Fibroblast of skin of scalp (primary cell): ENCODE measurements at places on chromosomes 6 and 20.

DNA sequence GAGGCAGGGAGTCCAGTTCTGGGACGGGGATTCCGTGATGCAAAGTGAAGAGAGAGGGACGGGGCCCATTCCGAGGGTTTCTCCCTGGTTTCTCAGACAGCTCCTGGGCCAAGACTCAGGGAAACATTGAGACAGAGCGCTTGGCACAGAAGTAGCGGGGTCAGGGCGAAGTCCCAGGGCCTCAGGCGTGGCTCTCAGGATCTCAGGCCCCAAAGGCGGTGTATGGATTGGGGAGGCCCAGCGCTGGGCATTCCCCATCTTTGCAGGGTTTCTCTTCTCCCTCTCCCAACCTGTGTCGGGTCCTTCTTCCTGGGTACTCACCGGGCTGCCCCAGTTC, 35.9 kb upstream of the HLA-G start:
- DNase-seq: no peak

- DNase-seq: peak; percentile 59
Observed at GRCh38 chr20:49880177-49880576, 35.2 kb downstream of the SPATA2 start.

DNA sequence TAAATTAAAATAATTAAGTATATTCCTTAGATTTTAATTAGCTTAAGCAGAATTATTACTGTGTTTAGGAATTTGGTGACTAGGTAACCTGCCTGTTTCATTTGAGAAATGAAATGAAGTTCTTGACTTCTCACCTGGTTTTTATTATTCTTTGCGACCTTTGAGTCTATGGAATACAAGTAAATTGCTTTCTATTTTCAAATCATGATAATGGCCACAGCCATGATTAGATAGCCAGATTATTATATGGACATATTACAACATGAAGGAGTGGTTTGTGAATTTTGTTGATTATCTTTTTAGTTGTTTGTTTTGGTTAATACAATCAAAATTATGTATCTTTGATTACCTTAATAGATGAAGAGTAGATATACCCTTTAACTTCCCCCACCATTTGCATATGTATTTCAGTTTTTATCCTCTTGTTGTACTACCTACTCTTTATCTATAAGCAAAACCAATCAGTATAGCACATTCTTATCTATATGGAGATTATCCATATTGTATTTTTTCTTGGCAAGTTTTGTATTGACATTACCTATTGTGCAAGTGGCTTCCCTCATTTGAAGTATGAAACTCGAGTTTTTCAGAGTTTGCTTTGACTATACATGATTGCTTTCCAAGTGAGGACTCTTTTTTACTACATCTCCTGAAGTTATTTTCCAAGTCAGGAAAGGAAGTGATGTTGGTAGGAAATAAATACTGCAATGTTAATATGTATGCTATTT, 47.9 kb downstream of the CD2AP start:
- DNase-seq: no peak

DNA sequence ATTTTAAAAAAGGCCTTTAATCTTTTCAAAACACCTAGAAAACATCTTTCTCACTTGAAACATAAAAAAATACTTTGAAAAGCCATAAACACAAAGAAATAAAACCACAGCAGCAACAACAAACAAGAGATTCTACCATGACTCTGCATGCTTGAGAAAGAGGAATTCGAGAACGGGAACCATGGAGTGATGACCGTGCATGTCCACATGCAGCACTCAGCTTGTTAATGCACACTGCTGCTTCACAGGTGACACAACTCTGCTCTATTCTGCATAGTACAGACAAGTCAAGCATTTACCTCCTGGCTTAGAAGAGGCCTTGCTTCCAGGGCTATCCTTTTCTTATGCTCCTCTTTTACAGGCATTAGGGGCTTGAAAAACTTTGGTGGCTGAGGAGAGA, 64.9 kb upstream of the NUP153 start:
- no peak for DNase-seq

DNA sequence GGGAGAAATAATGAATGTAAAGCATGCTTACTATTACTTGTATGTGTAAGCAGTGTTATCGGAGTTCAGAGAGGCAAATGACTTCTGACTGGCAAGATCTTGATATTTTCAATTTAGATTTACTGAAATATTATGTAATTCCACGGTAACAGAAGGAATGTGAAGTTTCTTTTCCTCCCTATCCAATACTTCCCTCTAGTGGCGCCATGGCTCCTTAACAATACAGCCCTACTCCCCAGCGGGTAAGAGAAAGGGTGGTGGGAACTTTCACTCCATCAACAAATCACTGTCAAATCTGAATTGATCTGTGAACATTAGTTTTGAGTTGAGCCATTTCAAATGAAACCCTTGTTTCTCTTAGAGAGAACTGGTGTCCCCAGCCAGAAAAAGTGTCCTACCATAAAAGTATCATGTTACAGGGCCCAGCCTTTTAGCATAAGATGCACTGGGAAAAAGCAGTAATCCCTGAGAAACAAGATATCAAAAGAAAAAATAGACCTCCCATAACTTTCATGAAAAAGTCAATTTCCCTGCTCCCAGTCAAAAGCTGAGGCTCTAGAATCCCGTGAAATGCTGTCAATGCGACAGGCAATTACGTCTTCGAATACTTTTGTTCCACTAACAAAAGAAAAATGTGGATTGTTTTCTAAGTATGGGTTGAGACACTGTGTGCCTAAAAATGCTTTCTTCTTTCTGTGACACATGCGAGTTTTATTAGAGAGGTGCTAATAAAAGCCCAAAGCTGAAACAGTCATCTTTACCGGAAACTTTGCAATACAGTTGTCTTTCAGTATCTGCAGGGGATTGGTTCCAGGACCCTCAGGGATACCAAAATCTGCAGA, 12.9 kb downstream of the COX7A2 start:
- DNase-seq: peak; percentile 78

GRCh38 chr20:37839432-37839827, 63.5 kb upstream of the VSTM2L start:
- DNase-seq: no peak

DNA sequence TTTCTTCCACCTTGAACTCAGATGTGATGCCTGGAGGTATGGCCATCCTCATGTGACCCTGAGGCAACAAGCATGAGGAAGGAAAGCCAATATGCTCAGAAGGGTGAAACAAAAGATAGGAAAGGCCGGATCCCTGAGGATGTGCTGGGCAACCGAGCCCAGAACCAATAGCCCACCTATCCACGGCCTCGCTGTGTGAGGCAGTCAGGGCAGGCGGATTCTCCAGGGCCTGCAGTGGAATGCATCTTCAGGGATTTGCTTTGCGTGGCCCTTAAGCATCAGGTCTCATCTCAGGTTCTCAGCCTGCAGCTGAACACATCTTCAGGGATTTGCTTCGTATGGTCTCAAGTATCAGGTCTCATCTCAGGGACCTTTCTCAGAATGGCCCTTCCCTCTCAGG, 139.8 kb downstream of the ANKRD60 start:
- no peak for DNase-seq

DNA sequence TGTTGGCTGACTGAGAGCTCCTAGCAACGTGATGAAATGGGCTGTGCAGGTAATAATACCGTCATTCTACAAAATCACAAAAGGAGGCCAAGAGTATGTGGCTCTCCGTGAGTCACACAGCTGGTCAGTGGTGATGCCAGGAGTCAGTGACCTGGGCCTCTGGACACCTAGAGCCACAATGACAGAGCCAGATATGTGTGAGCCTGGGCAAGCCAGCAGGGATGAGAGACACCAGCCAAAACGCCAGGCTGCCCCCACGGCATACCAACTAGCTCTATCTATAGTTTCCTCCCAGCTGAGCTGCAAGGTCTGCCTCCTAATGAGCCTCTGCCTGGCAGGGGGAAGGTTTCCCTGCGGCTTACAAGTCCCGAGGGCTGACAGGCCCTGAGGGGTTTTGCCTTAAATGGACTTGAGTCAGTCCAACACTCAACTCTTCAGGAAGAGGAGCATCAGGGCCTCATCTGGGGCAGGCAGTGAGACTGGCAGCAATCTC, 70.0 kb downstream of the CPNE5 start:
- peak; percentile 72 for DNase-seq

- no peak for DNase-seq
Observed at GRCh38 chr20:19851861-19852260, 93.8 kb downstream of the RIN2 start.

DNA sequence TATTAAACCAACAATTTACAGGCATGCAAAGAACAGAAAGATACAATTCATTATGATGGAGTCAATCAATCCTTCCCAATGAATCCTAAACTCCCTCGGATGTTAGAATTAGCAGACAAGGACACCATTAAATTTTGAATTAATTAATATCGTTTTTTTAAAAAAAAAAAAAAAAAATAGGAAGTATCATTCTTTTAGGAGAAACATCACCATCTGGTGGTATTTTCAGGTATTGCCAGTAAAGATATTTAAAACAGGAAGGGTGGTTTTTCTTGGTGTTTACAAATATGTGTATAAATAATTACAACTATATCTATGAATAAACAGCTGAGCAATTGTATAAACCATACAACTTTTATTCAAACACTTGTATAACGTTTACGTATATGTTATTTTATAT, 564.4 kb downstream of the HAO1 start:
- peak; percentile 19 for DNase-seq

DNA sequence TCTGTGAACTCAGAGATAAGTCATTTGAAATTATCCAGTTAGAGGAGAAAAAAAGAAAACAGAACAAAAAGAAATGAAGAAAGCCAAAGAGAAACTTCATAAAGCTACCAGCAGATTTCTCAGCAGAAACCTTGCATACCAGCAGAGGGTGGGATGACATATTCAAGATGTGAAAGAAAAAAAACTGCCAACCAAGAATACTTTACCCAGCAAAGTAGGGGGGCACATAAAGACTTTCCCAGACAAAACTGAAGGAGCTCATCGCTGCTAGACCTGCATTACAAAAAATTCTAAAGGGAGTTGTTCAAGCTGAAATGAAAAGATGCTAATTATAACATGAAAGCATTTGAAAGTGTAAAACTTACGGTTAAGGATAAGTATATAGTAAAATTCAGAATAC, 246.3 kb downstream of the FNDC1 start:
- DNase-seq: no peak

- no peak for DNase-seq
Observed at GRCh38 chr6:146957181-146958093, 246.8 kb upstream of the STXBP5 start.

GRCh38 chr6:139533573-139534471, 159.4 kb upstream of the CITED2 start:
- DNase-seq: peak; percentile 82

DNA sequence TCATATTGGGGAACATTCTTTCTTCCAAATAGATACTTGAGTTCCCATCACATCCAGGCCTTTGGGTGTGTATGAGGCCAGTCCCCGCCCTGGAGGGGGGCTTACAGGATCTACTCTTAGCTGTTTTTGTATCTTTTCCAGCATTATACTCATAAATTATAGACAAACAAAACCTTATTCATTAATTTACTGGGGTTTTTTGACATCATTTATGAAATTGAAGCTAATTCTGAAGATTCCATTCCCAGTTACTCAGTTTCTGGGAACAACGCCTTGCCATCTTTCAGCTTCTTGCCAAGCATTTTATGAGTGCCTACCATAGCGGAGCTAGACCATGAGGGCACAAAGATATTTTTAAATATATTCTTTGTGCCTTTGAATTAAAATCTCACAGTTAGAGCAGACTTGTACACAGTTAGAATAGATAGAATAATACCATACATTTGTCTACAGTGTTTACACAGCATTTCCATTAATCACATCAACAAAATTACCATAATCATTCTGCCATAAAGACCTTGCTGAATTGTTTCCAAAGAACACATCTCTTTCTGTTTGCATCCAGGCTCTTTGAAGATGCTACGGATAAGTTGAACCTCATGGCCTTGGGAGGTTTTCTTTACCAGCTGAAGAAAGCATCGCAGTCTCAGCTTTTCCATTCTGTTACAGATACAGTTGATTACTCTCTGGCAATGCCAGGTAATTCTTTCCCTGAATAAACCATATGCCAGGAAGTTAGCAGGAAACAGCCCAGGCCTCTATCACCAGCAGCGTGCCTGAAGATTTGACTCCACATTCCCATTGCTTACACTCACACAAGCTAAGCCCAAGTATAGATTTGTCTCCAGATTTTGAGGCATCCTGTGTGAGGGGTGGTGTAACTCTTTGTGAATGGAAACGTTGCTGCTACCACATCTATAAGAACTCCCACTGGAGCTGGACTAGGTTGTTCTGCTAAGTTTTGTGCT, 75.4 kb upstream of the PBOV1 start:
- DNase-seq: no peak

- DNase-seq: no peak
Observed at GRCh38 chr6:124970243-124970642, 8.0 kb downstream of the RNF217 start.

DNA sequence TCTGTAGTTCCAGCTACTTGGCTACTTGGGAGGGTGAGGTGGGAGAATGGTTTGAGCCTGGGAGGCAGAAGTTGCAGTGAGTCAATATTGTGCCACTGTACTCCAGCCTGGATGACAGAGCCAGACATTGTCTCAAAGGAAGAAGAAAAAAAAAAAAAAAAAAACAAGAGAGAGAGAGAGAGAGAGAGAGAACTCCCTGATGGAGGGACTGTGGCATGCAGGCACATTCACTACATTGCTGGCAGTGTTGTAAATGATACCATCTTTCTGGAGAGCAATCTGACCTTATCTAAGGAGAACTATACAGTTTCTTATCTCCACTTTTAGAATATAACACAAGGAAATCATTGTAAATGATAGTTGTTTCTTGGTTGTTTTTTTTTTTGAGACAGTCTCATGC, 85.1 kb downstream of the MDN1 start:
- DNase-seq: no peak

DNA sequence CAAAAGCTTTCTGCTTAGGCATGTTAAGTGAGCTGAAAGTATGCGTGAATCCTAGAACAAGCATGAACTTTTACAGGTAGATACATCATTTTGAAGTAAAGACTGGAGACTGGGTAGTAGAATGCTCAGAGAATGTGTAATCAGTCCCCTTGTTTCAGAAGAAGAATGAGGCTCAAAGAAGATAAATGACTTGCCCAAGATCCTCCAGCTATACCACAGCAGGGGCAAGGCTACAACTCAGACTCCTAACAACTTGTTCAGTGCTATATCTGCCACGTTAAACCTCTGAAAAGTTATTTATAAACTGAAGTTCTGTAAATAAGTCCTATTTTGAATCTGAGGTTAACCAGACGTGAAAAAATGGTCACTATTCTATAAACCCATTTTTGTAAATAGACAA, 2.9 kb downstream of the RIPOR2 start:
- no peak for DNase-seq

- DNase-seq: peak; percentile 86
Observed at GRCh38 chr6:26521600-26522391, 16.4 kb upstream of the HMGN4 start.

- DNase-seq: no peak
Observed at GRCh38 chr6:5121956-5122355, 36.8 kb downstream of the PPP1R3G start.

DNA sequence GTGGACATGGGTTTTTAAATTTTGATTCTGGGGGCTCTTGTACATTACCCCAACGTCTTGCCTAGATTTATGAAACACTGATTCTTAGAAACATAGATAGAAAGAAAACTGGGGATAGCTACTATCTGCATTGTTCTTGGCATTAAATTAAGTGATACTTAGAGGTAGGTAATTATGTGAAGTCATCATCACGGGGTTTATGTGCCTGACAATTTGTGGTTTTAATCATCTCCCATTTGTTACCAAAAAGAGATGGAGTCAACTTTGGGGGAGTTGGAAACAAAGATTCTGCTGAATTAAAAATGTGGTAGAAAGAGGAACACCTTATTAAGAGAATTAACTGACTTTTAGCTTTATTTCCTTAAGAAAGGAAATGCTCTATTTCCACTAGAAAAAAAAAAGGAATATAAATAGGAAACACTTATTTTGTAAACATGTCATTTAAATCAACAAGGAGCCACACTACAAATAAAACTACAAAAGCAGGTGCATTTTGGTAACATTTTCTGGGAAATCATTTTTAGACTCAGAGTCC, 5.6 kb downstream of the TNFAIP3 start:
- DNase-seq: no peak

GRCh38 chr20:37649017-37649416, 44.8 kb upstream of the CTNNBL1 start:
- DNase-seq: no peak
